ENCODE measurements at places on chromosomes 16 and 17.

- no peak for DNase-seq
Observed at GRCh38 chr17:29924786-29925185, 5.2 kb downstream of the SSH2 start.

- no peak for DNase-seq
Observed at GRCh38 chr17:66437476-66438026, 135.1 kb downstream of the PRKCA start.

- DNase-seq: peak; percentile 74
Observed at GRCh38 chr16:85015481-85016187, 4.3 kb upstream of the ZDHHC7 start.

GRCh38 chr16:68296693-68297092, 14.1 kb downstream of the SLC7A6OS start:
- no peak for DNase-seq

DNA sequence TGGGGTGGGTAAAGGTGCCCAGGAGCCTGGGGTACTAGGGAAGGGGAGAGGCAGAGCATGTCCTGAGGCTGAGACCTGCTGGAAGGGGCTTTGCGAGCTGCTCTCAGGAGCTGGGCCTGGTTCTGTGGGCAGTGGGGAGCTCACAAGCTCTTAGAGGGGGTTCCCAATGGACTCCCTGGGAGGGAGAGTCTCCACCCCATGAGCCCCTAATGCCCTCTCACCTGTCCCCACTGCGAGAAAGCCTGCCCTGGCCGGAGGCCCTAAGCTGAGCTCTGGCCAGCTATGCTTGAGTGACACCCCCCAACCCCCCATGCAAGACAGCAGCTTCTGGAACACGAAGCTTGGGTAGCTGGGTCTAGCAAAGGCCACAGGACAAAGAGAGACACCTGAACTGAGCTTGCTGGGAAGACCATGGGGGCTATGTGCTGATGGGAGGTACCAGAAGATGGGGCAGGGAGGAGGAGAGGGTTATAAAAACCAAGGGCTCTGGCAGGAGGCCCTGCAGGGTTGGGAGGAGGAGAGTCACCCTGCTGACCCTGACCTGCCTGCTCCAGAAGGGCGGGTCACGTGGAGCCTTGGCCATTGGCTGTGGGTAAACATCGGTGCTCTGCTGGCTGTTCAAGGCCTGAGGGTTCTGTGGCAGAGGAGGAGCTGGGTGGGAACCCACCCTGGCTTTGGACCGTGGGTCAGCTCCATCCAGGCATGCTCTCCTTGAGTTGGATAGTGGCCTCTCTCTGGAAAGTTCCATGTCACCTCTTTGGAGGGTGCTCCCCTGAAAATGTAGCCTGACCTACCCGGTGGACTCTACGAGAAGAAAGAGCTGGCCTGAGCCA, 106.7 kb downstream of the RAB11FIP4 start:
- no peak for DNase-seq

DNA sequence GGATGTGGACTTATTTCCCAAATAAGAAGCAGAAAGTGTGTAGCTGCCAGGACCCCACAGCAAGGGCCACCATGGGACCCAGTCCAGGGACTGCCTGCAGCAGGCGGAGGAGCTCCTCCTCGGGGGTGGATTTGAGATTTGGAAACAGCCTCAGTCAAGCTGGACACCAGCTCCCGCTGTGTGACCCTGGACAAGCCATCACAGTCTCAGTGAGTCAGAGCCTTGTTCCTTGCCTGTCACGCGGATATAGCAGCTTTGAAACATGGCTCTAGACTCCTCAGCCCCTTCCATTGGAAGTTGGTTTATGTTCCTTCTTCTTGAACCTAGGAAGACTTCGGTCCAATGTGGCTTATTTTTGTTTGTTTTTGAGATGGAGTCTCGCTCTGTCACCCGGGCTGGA, 12.5 kb upstream of the DPEP1 start:
- no peak for DNase-seq

DNA sequence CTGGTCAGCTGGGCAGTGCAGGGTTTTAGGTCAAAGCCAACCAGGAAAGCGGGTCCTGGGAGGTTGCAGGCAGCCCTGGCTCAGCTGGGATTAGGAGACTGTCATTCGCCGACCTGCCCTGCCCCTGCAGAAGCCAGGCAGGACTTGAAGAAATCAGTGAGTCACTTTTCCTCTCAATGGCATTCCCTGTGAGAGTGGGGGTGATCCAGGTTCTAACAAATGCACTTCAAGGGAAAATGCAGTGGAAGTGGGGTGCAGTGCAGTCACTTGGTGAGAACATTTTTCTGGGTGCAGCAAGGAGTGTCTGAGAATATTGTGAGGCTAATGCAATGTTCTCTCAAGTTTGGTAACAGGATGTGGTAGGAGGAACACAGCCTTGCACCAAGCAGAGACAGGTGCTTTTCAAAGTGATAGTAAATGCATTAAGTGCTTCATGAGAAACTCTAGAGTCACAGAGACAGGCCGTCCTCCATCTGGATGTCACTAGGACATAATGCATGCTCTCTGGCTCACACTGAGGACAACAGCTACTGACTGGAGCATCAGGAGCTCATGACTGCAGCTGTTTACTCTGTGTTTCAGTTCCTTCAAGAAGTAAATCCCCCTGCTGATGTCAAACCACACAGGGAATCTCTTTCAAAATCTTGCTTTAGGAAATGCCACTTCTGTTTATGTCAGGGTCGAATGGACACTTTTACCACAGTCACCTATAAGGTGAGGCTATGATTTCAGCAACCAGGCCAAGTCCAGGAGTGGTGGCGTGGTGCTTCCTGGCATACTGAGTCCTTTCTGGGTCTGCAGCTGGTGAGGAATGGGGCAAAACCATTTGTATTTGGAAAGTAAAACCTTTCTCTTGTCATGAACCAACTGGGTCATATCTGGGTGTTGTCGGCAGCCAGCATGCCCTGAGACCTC, 16.7 kb downstream of the CDK5R1 start:
- peak; percentile 27 for DNase-seq

DNA sequence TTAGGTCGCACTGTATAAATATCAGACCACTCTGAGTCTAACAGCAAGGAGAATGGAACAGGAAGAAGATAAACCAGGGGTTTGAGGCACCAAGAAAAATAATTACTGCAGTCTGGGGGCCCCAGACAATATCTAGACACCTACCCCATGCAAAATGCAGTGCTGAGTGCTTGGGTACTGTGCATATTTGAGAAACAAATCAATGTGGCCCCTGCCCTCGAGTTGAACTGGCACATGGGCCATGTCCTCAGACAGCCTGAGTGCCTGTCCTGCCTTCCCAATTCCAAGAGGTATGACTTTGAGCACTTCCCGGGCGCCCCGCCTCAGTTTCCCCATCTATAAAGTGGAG, 6.2 kb upstream of the CIITA start:
- DNase-seq: no peak

DNA sequence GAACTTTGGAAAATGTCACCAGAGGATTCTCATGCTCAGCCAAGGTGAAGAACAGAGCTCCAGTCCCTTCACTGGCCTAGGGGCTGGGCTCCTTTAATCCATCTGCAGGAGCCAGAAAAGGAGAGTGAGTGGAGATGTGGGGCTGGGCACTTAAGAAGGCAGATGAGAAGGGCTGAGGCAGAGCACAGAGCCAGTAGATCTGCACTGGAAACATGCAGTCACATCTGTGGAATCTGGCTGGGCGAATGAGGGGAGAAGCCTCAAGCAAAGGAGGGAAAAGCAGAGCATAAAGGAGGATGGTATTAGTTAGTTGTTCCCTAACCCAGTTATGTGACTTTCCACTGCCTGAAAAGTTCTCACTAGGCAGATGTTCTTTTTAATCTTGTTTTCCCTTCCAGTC, 50.4 kb upstream of the BCAR1 start:
- DNase-seq: no peak

DNA sequence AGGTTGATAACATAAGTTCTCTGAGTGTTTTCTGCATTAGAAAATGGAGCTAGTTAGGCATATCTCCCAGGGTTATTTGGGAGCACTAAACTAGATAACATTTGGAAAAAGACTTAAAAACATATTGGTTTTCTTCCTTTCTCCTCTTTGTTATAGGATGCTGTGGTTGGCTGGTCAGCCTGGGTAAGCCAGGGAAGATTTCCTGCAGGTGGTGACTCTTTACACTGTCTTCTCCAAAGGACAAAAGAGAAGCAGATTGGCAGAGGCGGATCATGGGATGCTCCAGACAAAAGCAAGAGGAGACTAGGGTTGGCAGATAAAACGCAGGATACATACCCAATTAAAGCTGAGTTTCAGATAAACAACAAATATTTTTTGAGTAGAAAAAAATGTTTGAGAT, 6.2 kb upstream of the CRYBA1 start:
- DNase-seq: peak; percentile 34

DNA sequence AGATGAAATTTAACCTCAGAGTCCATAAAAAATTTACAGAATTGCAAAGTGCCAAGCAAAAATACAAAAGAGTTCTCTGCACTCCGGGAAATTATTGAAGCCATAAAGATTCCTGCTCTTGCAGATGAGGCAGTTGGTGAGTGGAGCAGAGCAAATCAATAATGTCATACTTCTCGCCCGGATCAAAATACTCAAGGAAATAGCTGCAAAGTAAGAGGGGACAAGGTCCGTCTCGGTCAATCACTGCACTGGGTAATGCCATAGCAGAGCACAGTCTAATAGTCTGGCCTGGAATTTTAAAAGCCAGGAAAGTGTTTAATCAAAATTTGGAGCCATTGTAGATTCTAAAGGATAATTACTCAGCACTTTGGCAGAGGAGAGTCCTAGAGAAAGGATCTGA, 58.9 kb downstream of the GP2 start:
- no peak for DNase-seq

DNA sequence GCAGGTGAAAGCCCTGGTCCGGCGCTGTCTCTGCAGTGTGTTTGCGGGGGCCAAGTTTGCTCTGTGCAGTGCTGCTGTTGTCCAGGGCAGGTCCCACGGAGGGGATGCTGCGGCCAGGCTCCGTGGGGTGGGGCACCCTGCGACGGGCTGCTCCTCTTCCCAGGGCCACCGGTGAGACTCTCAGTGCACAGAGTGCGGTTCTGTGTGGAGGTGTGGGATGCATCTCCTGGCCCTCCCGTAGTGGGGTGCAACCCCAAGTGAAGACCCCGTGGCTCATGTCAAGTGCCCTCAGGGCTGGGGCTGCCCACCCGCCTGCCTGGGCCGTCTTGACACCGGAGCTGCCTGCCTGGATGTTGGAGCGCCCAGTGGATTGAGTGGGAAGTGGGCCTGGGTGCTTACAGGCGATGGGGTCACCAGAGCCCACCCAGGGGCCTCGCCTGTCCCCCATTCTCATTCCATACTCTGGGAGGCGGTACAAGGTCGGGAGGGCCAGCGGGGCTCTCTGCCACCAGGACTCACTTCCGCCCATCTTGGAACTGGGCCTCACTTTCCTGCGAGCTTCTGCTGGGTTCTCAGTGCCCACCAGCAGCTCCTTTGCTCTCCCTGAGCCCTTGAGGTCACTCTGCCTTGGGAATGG, 119.9 kb downstream of the BANP start:
- no peak for DNase-seq

- DNase-seq: no peak
Observed at GRCh38 chr16:84614073-84614459, 3.8 kb downstream of the COTL1 start.

DNA sequence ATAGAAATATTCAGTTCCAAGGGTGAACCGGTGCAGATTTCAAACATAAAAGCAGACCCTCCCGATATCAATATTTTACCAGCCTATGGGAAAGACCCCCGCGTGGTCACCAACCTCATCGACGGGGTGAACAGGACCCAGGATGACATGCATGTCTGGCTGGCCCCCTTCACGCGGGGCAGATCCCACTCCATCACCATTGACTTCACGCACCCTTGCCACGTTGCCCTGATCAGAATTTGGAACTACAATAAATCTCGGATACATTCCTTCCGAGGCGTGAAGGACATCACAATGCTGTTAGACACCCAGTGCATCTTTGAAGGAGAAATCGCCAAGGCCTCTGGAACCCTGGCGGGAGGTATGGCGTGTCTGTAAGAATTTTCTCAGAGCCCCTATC, 200.0 kb downstream of the KATNIP start:
- no peak for DNase-seq

- DNase-seq: no peak
Observed at GRCh38 chr16:4056161-4057105, 59.8 kb downstream of the ADCY9 start.

DNA sequence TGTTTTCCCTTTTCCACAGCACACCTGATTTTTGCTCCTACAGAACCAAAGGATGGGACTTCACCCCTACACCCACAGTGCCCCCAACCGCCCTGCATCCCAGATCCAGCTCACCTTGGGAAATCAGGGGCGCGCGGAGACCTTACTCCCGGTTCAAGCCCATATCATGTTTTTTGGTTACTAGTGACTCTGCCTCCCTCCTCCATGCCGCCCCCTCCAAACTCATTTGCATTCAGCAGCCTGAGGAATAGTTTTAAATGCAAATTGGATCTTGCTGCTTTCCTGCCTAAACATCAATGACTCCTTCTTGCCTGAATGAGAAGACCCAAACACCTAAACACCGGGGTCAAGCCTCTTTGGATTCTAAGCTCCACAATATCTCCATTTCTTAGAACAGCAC, 331.8 kb downstream of the TMEM114 start:
- no peak for DNase-seq

DNA sequence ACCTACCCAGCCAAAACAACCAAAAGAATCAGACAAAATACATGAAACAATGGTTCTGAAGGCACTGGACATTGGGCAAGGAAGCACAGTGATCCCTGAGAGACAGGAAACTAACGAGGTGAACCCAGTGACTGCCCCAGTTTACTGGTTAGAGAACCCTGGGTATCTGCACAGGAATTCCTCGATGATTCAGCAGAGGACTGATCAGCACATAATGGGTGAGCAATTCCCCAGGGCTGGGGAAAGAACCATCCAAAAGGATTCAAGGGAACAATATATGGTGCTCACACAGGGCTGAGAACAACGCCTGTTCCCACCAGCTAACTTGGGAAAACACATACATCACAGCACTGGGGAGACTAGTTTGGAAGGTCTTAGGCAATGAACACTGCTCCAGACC, 167.2 kb downstream of the PARN start:
- DNase-seq: peak; percentile 65

DNA sequence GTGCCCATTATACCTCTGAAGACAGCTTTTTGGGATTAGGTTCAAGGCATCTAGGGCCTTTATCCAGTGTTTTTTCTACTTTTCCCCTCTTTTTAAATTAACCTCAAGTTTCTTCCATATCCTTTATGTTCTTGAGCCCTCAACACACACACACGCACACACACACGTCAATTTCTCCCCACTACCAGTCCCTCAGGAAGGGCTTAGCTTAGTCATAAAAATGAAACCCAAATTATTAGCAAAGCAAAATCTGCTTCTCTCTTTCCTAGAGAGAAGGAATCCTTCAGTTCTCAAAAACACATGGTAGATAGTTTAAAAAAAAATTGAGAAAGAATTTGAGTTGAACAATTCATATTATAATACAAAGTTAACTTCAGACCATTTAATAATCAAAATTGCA, 401.1 kb downstream of the XYLT1 start:
- DNase-seq: no peak

DNA sequence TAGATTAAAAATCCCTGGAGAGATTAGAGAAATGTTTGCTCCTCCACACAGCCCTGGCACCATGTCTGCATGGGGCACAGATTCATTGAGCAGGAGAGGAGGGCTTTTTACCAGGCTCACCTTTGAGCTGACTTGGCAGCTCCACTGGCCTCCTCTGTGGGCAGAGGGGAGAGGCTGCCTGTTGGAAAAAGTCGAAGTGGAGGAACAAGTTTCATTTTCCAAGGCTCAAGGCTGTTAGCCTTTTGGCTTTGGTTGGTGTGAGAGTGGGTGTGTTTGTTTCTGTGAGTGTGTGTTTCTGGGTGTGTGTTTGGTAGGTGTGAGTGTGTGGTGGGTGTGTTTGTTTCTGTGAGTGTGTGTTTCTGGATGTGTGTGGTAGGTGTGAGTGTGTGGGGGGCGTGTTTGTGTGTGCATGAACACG, 5.6 kb downstream of the TMEM238L start:
- no peak for DNase-seq

- no peak for DNase-seq
Observed at GRCh38 chr16:84581158-84581557, 36.7 kb downstream of the COTL1 start.
